Midbrain (tissue), 1 donor: ENCODE measurements at places on chromosomes 2 and 18.
A peak's percentile ranks its signal among the peaks of the same experiment; 100 is the strongest.

GRCh38 chr18:58447402-58448095 is 181.3 kb downstream of the ALPK2 start:
- DNase-seq = no peak

GRCh38 chr2:182368996-182369395 is 57.8 kb downstream of the PDE1A start:
- DNase-seq = no peak

GRCh38 chr18:72826736-72827135 is 41.1 kb downstream of the NETO1 start:
- no peak for DNase-seq

DNA sequence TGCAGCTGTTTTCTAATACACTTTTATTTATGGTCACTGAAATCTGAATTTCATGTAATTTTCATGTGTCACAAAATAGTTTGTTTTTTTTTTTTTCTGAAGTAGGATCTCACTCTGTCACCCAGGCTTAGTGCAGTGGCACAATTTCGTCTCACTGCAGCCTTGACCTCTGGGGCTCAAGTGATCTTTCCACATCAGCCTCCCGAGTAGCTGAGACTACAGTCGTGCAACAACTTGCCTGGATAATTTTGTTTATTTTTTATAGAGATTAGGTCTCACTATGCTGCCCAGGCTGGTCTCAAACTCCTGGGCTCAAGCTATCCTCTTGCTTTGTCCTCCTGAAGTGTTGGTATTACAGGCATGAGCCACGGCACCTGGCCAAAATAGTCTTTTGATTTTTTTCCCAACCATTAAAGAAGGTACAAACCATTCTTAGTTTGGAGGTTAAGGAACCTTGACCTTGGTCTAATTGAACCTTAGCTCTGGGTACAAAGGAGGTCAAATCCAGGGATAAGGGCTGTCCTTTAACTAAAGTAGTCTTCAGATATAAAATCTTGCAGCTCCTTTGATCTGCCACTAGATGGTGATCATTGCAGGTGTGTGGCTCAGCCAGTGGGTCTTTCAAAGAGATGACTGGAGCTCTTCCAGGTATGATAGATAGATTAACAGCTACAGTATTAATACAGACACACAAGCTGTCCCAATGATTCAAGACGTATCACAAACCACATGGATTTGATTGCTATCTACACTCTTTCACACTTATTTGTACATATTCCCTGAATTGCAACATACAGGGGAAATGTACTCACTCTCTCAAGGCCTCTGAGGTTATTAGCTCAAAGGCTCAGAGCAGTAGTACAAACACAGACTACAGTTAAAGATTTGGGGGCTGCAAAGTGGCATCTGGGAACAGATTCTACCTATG is 4.7 kb upstream of the KRCC1 start:
- DNase-seq = peak; percentile 62

DNA sequence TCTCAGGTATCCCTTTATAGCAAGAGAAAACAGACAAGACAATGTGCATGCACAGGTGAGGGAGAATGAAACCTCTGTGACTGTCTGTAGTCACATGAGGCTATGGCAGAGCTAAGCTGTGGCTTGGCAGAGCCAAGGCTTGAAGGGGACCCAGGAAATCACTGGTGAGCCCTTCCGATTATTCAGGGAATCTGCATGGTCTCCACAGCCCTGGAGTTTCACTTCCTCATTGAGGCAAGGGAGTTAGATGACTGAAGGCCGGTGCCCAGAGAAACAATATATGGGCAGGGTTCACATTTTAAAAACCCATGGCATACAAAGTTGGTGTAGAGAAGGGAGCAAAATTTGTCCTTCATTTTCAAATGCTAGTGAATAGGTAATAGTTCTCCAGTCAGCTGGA is 144.4 kb upstream of the REV1 start:
- DNase-seq = no peak

DNA sequence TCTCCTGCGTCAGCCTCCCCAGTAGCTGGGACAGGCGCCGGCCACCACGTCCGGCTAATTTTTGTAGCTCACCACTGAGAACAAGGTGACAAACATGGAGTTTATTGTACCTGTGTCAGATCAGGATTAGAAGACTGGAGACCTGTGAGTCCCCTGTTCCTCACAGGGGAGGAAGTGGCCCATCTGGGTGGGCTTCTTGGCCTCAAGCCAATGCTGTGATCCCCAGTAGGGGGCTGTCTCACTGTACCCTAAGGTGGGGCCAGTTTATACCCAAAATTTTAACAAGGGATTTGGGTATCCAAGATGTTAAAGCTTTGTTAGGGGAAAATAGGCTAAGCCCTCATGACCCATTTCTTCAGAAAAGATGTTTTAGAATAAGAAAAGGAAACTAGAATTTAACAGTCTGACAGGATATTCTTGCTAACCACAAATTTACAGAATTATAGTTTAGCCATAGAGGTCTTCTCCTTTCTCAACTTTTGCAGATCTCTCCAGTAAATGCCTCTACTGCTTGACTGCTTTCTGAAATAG is 16.3 kb downstream of the PCBP1 start:
- DNase-seq = no peak

DNA sequence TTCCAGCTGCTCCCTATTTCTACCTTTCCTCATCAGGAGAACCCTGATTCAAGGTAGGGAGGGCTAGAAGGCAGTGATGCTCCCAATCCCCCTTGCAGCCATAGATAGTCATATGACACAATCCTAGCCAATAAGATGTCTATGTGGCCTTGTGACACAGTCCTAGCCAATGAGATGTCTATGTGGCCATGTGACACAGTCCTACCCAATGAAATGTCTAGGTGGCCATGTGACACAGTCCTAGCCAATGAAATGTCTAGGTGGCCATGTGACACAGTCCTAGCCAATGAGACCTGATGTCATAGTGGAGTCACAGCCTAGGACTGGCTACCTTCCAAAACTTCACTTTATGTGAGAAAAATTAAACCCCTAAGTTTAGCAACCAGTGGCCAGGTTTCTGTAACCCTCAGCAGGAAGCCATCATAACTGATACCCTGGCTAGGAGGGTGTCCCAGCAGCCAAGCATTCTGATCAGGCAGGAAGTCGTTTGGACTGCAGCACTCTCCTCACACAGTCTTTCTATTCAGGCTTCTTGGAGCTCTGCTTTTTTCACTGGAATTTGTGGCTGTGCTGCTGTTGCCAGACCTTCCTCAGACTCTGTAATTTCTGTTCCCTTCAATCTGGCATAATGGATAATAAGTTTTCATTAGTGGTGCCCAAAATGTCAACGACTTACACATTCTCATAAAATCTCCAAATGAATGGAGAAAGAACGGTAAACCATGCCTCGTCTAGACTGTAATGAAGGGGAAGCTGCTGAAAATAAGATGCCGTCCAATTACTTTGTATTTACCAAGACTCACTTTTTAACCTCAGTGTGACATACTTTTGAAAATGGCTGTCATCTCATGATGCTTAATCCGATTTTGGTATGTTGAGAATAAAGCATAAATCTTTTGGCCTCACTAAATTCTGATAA is 165.0 kb upstream of the NCKAP5 start:
- DNase-seq = no peak

DNA sequence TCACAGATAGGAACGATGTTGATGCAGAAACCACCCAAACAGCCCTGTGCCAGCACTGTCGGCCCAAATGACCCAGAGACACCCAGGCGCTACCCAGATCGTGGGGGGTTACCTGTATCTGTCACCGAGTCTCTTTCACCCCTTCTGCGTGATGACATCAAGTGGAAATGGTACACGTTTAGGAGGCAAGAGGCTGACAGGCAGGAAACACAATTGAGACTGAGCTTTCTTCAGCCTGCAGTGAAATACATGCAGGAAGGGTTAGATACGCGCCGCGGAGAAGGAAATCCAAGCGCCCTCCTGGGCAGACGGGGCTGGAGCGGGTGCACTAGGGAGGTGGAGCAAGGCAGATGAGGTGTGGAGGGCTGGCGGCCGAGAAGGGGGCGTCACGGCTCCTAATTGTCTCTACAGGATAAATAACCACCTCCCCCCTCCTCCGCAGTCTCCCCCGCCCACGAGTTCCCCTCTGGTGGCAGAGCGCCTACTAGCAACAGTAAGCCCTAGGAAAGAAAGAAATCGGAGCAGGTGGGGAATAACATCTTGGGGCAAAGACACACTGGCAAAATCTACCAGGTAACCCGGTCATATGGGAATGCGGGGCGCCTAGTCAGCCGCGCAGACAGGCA is at the start of gene RNF152:
RNF152 (minus strand) TSS at position 325 of the 626 bp plus-strand sequence. CDS start 76,544 bp downstream, outside the sequence.
- peak; percentile 41 for DNase-seq

- DNase-seq = no peak
Measured at GRCh38 chr18:36392164-36392978, 94.9 kb downstream of the FHOD3 start.

- DNase-seq = no peak
Measured at GRCh38 chr2:207228402-207228801, 62.7 kb upstream of the KLF7 start.

GRCh38 chr2:68368654-68369336 is 3.7 kb downstream of the PLEK start:
- DNase-seq = peak; percentile 44

DNA sequence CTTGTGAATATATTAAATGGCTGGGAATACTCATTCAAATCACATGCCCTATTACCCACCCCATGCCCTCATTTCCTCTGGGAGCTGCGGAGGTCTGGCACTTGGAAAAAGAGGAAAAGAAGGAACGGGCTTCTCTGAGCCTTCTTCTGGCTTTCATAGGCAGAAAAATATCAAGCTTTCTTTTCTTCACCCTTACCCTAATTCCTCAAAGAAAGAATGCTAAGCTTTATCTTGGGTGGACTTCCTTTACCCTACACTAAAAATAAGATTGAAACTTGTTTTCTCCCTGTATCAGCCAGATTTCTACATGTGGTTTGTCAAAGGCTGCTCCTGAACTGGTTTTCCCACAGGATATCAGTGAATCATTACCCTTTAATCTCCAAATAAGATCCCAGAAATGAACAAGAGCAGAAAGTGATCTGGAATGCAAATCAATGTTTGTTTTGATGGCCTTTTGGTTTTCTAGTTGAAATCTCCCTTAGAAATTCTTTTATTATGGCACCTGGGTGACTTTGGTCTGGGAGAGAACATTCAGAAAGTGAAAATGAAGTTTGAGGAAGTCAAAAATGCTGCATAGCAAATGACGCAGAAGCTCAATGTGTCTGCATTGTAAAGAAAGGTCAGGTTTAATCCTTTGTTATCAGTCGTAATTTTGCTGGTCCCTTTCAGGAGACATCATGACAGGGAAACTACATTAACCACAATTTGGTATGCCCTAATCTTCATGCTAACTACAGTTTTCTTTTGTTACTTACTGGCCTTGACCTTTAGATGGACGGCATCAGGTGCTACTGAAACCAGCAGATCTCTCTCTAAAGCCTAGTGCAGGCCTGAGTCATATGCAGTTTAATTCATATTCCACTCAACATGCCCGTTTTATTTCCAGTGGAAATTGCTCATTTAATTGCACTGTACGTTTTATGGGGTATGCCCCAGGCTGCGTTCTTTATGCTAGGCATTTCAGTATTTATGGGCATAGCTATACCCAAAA is 46.6 kb upstream of the HNRNPA3 start:
- DNase-seq = peak; percentile 69

- DNase-seq = no peak
Measured at GRCh38 chr2:124882423-124882822, 857.3 kb downstream of the CNTNAP5 start.

- no peak for DNase-seq
Measured at GRCh38 chr2:44537264-44537663, 175.5 kb downstream of the CAMKMT start.

GRCh38 chr2:149679286-149679685 is 91.7 kb upstream of the MMADHC start:
- no peak for DNase-seq

- no peak for DNase-seq
Measured at GRCh38 chr2:236857781-236858180, 227.9 kb upstream of the COPS8 start.

DNA sequence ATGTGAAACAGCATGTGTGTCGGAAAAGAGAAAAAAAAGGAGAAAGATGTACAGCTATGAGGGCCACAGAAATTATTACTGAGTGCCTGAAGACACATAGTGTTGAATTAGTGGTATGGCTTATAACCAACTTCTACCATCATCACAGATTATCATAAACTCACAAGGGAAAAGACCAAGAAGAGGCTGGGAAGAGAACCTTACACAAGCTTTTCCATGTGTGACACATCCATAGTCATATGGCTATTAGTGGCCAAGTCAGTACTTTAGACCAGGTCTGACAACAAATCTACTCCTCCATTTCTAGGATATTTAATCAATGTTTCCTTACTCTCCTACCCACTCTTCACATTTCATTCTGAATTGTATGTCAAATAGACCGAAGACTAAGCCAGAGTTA is 3.5 kb upstream of the GALNT5 start:
- no peak for DNase-seq

- no peak for DNase-seq
Measured at GRCh38 chr2:98299211-98299905, 46.9 kb upstream of the CNGA3 start.

- DNase-seq = no peak
Measured at GRCh38 chr18:54776282-54776977, 51.8 kb upstream of the RAB27B start.

GRCh38 chr18:79784071-79784913 is 13.4 kb upstream of the KCNG2 start:
- DNase-seq = no peak

DNA sequence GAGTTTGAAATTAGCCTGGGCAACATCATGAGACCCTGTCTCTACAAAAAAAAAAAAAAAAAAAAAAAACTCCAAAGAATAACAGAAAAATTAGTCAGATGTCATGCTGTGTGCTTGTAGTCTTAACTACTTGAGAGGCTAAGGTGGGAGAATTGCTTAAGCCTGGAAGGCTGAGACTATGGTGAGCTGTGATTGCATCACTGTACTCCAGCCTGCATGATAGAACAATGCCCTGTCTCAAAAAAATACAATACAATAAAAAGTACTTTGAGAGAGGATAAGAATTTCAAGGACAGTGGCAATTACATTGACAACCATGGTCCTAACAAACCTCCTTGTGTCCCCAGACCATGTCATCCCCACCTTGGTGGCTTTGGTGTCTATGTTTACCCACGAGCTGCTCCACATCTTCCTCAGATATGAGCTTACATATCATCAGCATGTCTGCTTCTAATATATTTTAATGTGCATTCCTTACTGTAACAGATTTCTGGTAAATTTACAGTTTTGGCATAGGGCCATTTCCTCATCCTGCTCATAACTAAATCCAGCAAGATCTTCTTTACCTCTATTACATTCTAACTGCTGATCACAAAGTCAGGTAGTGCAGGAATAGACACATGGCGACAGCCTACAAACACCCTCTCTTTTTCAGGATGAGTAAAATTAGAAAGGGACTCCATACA is 437.7 kb upstream of the HNRNPA3 start:
- no peak for DNase-seq

DNA sequence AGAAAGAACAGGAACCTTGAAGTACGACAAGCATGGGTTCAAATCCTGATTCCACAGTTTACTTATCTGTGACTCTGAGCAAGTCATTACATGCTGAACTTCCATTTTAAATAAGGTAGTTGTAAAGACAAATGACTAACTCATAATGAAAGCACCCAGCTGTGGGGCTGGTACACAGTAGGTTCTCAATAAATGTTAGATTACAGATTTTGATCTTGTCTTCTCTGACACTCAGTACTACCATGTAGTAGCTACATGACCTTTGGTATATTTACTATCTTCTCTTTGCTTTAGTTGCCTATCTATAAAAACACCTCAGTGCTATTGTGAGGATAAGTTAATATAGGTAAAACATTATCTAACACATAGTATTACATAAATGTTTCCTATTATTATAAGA is 3.2 kb downstream of the TRAK2 start:
- DNase-seq = no peak

GRCh38 chr2:72092111-72092510 is 55.6 kb downstream of the CYP26B1 start:
- DNase-seq = no peak
